BJ (cell line): ENCODE measurements at places on chromosomes 6 and 20.
A peak's percentile ranks its signal among the peaks of the same experiment; 100 is the strongest.

DNA sequence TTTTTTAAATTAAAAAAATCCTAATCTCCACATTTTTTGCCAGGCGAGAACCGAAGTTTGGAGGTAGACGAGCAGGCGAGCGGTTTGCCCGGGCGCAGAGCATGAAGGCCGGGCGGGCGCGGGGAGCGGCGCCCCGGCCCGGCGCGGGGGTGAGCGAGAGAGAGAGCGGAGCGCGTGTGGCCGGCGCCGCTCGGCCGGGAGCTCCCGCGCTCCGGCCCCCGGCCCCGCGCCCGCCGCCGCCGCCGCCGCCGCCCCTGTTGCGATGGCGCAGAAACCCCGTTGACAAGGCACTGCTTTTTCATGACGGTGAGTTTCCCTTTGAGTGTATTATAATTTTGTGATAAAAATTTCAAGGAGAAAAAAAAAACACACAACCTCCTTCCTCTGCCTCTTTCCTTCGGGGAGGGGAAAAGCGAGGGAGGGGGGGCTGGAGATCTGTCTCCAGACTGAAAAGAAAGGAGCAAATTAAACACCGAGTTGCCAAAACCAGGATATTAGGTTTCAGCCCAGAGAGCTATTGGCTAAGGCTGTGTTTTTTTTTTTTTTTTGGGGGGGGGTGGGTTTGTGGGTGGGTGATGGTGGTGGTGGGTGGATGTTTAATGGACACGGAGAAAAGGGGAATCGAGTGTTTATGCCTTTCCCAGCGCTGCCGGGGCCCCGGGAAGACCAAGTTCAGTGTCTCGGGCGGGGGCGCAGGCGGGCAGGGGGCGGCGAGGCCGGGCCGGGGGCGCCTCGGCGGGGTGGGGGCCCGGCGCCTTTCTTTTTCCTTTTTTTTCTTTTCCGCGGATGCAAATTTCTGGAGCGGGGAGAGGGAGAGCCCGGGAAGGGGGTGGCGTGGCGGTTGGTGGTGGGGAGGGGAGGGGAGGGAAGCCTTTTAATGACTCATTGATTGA lies at the start of gene BICRAL:
BICRAL (plus strand) TSS at position 257 of the 893 bp plus-strand sequence. CDS start 39,971 bp downstream, outside the sequence.
- DNase-seq, result no peak

GRCh38 chr6:2259574-2259973 lies 14.2 kb upstream of the GMDS start:
- DNase-seq, result no peak

DNA sequence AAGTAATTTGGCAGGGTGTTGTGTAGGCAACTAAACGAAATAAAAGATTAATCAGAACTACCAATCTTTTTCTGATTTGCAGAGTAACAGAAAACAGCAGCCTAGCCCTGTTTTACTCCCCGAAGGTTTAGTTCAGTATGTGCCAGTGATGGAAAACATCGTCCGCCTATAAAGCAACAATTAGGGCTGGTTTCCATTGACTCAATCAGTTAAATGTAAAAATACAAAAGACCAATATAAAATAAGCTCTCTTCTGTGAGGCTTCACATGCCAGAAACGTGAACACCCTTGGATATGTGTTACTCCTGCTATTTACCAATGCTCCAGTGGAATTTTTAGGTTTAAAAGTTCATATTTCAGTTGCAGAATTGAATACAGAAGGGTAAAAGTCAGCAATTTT lies 210.5 kb upstream of the RSPO3 start:
- no peak for DNase-seq

GRCh38 chr6:11722805-11723631 lies 55.6 kb downstream of the ADTRP start:
- no peak for DNase-seq

DNA sequence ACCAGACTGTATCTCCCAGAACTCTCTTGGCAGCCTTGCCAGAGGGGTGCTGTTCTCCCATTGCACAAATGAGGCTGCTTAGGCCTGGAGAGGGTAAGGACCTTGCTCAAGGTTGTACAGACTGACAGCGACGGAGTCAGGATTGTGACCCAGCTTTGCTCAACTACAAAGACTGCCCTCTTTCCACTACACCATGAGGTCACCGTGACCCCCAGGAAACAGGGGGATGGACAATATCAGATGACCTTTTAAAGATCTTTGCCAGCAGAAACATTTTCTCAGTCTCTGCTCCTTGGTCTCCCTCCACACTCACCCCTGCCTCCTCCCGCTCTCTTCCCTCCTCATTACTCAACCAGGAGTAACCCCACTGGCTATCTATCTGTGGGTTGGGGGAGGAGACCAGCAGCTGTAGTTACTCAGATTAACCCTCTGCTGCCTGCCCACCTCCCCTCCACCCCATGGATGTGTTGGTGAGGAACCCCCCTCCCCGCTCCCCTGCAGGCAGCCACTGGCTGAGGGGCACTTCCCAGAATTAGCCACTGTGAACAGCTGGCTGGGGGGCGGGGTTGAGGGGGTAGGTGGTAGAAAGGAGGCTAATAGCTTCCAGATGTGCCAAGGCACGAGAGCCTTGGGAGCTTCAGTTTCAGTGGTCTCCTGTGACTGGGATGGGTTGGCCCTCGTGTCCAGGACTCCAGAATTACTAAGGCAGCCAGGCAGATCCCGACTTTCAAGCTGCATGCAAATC lies 26.9 kb upstream of the MRPS18A start:
- DNase-seq, result no peak

- DNase-seq, result no peak
Observed at GRCh38 chr6:129981598-129981997, 36.8 kb upstream of the L3MBTL3 start.

DNA sequence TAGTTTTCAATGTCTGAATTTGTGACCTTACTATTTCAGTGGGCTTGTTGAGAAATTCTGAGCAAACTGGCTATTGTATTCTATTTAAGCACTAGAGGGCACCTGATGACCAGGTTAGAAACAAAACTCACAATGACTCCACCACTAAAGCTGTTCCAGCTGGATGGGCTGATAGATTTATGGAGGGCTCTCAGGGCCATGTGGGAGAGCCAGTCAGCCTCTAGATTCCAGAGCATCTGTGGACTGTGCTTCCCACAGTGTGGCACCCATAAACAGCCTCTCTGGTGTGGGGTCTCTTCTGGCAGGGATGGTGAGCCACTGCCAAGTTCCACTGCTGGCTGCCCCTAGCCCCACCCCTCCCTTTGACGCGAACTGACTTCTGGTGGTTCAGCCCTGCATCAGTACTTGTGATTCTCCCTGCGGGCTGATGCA lies 29.2 kb downstream of the C6orf58 start:
- DNase-seq, result no peak

GRCh38 chr6:158865769-158866168 lies 46.6 kb upstream of the EZR start:
- DNase-seq, result no peak

DNA sequence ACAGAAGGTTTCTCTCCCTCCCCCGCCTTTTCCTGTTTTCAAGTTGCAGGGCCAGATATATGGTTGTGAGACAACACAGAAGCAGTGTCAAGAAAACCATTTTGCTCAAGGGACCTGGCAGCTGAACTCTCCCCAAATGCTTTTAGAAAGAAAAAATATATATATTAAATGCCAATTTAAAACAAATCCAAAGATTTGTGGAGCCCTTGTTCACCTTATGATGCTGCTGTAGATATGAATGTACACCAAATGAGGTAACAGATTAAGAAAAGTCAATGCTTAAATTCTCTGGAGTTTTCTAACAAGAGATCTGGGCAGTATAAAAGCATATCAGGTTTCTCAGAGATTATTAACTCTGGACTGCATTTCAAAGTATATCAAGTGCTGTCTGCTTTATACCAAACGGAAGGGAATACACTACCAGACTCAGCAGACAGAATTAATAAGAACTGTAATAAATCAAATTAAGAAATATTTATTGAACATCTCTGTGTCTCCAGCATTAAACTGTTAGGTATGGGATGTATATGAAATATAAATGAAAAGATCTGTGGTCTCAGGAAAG lies 357.5 kb downstream of the HDGFL1 start:
- DNase-seq, result no peak

DNA sequence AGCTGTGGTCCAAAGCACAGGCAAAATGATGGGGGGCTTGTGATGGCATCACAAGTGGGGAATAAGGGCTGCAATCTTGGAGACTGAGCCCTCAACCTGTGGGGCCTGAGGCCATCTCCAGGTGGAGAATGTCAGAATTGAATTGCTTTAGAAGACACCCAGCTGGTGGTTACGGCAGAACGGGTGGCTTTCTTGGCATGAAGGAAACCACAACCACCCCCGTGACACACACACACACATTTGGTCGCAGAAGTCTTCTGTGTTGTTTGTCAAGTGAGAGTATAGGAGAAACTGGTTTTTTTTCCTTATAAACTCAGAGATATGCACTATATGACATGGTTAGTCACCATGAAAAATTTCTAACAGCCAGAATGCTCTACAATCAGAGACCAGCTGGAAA lies 139.5 kb upstream of the CDH4 start:
- DNase-seq, result no peak

- peak; percentile 52 for DNase-seq
Observed at GRCh38 chr6:36735110-36736071, 37.8 kb downstream of the RAB44 start.

GRCh38 chr6:170405311-170405975 lies 98.9 kb downstream of the FAM120B start:
- DNase-seq, result peak; percentile 95

- DNase-seq, result peak; percentile 59
Observed at GRCh38 chr6:143410859-143411270, 39.6 kb downstream of the ADAT2 start.

DNA sequence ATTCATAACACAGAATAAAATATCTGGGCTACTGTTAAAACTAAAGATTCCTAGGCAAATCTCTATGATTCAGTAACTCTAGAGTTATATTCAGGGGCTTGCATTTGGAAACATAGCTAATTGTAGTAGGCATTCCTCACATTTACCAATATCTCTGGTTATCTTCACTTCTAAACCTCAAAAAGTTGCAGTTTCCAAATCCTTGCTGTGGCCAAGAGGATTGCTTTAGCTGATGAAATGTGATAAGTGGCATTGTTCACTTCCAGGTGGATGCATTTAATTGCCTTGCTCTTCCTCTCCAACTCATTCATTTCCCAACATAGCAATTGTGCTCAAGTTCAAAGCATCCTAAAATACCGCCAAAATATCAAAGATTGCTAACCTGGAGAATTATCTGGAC lies 246.6 kb downstream of the GRIK2 start:
- no peak for DNase-seq
